ENCODE measurements at places on chromosomes 1 and 21.

GRCh38 chr1:185438936-185439335 is 121.9 kb upstream of the IVNS1ABP start:
- no peak for DNase-seq

- DNase-seq, result no peak
Observed at GRCh38 chr1:28519946-28520725, 14.3 kb downstream of the RCC1 start.

DNA sequence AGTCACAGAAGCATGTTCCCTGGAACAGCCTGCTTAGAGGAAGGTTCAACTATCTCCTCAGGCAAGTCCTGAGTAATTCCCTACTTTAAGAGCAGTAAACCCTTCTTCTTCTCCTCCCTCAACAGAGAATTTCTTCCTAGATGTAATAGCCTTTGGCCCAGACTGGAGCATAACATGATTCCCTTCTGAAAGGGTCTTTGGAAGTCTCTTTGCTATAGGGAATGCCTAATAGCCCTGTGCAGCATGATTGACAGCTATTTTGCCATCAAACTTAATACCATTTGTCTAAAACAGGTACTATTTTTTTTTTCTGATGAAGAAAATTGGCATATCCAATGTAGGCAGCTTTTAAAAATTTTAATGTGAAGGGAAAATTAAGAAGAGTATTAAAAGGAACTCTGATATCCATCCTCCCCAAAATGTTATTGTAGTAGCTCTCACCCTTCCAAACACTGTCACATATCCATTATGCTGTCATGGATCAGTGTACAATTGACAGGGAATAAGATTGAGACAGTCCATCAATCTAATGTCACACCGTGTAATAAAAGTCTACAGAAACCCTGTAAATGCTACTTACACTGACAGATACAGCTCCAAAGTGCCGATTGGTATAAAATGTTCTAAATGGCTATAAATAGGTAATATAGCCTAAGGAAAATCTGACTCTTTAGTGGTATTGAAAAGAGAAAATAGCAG is 884.6 kb downstream of the TTLL7 start:
- no peak for DNase-seq

- peak; percentile 69 for DNase-seq
Observed at GRCh38 chr1:198771563-198772153, 132.8 kb downstream of the PTPRC start.

DNA sequence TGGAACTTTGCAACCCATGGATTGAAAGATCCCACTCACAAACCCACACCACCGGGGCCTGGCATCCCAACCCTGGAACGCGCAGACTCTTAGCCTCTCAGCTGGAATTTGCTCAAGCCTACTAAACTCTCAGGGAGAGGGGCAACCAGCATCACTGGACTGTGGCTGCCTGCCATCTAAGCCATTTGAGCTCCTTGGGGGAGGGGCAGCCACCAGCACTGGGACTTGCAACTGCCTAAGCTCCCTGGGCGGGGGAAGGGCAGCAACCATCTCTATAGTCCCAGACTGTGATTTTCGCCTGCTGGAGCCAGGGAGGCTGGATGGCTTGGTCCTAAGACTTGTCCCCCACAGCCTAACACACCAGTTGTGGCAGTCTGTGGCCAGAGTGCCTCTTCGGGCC is 122.3 kb downstream of the SNX7 start:
- no peak for DNase-seq

- DNase-seq, result no peak
Observed at GRCh38 chr1:246554201-246554600, 11.9 kb downstream of the TFB2M start.

DNA sequence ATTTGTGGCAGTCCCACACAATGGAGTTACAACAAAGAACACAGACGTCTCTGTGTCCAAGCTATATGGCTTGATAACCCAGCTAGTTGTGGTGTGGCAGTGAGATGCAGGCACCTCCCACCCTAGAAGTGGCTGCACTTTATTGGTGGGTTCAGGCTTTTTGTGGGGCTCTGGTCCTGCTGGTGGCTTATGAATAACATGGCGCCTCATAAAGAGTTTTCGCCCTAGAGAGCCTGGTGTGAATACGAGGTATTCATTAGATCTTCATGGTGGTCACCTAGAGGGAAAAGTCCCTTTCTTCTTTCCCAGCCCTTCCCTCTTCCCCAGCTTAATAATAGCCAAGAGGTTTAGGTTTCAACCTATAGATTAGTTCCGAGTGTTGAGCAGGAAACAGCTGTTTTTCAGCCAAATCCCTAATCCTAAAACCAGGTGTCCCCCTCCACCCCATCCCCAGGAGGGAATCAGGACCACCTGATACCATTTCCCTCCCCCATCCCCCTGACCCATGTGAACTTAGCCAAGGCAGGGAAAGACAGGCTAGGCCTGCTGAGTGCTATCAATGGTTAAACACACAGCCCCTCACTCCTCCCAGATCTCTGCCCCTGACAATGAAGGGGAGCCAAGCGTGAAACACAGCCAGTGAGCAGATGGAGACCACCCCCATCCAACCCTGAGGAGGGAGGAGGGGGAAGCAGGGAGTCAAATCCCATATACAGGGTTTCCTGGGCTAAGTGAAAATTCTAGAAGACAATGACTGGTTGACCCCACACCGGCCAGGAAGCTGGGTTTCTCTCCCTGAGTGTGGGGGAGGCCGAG is 58.2 kb downstream of the NFASC start:
- DNase-seq, result no peak

GRCh38 chr1:198498103-198498385 is 42.4 kb downstream of the ATP6V1G3 start:
- DNase-seq, result no peak

- DNase-seq, result no peak
Observed at GRCh38 chr21:29287383-29287782, 11.3 kb upstream of the BACH1 start.

GRCh38 chr1:178540204-178540603 is 27.3 kb downstream of the TEX35 start:
- DNase-seq, result no peak

DNA sequence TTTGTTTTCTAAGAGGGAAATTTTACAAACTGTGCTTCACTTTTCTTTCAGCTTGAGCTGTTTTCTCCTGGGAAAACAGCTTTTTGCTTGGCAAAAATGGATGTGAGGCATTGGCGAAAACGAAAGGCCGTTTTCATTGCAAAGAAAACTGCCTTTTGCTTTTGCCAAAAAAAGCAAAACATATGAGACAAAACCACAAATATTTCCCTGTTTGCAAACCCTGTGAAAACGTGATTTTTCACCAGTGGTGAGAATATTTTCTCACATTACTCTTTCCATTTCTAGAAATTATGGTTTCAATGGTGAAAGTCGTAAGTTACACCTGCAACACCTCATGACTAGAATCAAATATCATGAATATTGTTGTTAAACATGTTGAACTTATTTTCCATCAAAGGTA is 74.0 kb upstream of the ZBTB18 start:
- no peak for DNase-seq

DNA sequence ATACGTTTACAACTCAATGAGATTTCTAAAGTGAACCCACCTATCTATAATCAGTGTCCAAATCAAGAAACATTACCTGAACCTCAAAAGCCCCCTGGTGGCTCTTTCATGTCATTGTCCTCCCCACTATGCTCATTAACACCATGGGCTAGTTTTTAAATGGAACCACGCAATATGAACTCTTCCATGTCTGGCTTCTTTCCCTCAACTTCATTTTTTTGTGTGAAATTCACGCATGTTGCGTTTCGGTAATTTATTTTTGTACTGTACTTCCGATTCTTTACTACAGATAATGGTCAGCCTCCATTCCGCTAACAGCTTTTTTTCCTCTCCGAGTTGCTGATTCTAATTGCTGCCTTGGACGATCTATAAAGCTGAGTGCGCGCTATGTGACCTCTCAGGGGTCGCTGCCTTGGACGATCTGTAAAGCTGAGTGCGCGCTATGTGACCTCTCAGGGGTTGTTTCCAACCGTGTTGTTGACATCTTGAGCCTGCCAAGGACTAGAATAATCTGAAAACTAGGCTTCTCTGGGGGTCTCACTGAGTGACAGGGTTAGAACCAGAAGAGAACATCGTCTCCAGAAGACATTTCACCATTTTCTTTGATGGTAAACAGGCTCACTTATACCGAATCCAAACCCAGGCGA is 1.1 kb upstream of the CACYBP start:
- DNase-seq, result peak; percentile 84

DNA sequence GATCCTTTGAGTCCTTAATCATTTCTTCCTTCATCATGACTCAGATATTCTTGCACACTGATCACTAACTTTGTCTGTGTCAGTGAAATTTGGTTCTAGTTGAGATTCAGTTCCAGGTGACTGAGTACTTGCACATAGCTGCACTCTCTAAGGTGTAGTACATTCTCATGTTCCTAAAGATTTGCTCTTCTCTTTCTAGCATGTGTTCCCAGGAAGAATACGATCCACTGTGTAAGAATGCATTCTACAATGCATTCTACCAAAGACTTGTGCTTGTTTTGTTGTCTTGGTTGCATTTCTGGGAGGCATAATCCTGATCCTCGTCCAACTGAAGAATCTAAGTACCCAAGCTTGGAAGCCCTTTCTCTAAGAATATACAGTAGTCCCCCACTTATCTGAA is 104.3 kb upstream of the CDC42BPA start:
- DNase-seq, result no peak

- no peak for DNase-seq
Observed at GRCh38 chr1:171744986-171745385, 3.1 kb upstream of the VAMP4 start.

GRCh38 chr1:30759718-30760281 is 2.2 kb upstream of the LAPTM5 start:
- peak; percentile 87 for DNase-seq

DNA sequence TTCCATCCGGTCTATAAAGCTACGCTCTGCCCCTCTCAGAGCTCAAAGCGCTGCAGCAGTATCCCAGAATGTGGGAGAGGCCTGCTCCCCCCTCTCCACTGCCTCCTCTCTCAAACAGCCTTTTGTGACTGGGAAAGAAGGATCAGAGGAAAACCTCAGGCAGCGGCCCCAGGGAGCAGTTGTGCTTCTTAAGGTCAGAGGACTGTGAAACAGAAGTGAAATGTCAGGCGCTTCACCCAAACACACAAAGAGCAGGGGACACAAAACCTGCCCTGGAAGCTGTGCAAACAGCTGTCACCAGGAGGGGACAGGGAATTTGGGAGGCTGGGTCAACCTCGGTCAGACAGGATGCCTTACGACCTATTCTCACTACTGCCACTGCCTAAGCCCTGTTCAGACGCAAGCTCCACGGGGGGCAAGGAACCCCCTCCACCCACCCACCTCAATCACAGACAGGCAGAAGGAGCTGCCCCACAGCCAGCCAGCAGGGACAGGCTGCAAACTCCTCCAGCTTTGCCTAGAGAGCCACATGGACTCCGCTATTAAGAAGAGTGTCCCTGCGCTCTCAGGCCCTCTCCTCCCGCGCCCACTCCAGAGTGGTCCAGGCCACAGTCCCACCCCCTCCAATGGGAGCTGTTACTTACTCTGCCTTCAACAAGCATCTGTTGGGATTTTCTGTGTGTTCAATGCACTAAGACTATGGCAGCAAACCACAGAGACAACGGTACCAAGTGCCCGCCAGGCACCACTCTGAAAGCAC is 14.6 kb downstream of the SSBP3 start:
- DNase-seq, result no peak

- peak; percentile 61 for DNase-seq
Observed at GRCh38 chr1:41404308-41404761, 43.1 kb downstream of the FOXO6 start.

GRCh38 chr1:180352588-180352987 is 122.5 kb downstream of the LHX4 start:
- DNase-seq, result no peak

DNA sequence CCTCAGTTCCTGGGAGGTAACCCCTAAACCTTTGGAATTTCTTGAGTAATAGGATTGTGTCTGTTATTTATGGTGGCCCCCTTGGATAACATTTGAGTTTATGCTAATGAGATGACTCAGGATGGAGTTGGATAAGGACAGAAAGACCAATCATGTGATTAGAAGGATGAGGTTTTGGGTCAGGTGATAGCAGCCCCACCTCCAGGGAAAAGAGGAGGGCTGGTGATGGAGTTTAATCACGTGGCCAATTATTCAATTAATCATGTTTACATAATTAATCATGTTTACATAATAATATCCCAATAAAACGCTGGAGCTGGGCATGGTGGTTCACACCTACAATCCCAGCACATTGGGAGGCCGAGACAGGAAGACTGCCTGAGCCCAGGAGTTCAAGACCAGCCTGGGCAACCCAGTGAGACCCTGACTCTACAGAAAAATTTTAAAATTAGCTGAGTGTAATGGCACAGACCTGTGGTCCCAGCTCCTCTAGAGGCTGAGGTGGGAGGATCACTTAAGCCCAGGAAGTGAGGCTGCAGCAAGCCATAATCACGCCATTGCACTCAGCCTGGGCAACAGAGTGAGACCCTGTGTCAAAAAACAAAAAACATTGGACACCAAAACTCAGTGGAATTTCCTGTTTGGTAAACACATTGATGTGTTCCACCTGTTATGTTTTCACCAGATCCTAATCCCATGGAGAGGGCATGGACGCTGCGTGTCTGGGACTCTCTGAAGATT is 73.3 kb downstream of the NUP210L start:
- no peak for DNase-seq

DNA sequence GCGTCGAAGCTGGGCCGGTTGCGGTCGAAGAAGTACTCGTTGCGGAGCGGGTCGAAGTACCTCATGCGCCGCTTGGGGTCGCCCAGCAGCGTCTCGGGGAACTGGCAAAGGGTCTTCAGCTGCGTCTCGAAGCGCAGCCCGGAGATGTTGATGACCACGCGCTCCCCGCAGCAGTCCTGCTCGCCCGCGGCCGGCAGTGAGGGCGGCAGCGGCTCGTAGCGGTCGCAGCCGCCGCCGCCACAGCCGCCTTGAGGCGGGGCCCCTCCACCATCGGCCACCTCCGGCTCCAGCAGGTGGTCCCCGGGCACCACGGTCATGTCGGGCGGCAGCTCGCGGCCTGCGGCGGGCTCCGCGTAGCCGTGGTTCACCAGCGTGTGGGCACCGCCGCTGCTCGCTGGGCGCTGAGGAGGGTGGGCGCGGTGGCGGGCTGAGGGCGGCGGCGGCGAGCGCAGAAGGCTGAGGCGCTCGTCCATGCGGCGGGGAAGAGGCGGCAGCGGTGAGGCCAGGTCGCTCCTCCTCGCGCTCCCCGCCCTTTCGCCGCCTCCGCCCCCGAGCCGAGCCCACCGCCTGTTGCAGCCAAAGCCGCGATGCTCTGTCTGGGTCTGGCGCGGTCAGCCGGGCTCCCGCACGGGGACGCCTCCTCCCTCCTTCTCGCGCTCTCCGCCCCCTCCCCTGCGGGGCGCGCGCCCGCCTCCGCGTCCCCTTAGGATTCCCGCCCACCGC is at the start of gene KCNA3:
TSS of gene KCNA3 (minus strand) at position 604 of the 723 bp plus-strand sequence. CDS start at position 473, 131 bp downstream.
- DNase-seq, result peak; percentile 92

DNA sequence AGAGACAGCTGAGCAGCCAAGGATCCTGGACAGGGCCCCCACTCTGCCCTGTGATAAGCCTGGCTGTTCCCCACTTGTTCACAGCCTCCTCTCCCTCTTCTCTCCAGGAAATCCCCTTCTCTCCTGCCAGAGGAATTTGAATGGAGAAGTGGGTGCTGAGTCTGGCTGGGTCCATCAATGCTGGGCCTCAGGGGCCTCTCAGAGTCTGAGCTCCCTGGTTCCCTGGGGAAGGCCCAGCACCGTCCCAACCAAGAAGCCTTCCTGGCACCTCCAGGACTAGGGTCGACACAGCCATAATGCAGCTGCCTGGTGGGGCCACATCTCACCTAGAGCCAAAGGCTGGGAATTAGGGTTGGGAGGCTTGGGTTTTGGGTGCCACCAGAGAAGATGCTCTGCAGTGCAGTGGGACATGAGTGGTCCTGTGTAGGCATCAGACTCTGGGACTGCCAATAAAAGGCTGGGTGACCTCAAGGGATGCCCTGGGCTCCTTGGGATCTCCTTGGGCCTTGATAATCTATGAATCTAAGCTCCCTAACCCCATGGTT is 2.5 kb downstream of the MYBPH start:
- no peak for DNase-seq

GRCh38 chr1:88640060-88640459 is 44.0 kb upstream of the PKN2 start:
- no peak for DNase-seq

All from activated CD4-positive, alpha-beta T cell treated with anti-CD3 and anti-CD28 coated beads, Interleukin-2, amount 10 ng/mL, durations not matched to agents 24 days and 14 days (primary cell).